SHP77 treated with DMSO at 0.1 percent for 48 hours (cell line): ENCODE measurements at places on chromosomes 4 and X.

DNA sequence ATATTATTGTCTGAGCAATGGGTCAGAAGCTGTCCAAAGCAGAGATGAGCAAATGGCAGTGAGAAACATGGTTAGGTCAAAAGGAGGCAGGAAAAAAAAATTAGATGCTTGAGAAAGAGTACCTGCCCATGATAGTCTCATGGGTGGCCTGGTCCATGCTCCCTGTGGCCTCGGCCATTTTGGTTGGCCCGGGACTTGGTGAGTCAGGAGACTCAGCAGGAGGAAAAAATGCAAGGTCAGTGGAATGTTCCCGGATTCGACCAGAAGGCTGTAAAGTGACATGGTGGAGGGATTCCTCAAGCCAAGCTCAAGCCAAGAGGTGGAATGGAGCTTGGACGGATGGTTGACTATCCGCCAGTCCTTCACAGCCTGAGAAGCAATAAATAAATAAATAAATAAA is 236.7 kb downstream of the ASMT start:
- no peak for DNase-seq

DNA sequence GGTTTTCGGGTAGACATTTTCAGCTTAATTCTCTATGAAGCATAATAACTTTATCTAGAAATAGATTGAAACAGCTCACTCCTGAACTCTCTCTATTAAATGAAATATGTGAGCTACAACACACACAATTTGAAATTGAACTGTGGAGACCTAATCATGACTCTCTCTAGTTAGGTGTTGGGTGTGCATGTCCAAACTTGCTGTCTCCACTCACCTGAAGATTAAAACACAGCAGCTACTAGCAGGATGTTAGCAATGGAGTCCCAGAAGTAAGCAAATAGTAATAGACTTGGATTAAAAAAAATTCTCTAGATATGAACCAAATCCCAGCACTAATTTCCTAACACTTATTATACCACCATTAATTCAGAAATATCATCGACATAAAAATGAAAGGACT is 173.1 kb downstream of the FSTL5 start:
- DNase-seq = no peak

GRCh38 chr4:121977251-121978171 is 25.7 kb upstream of the TRPC3 start:
- DNase-seq = no peak

DNA sequence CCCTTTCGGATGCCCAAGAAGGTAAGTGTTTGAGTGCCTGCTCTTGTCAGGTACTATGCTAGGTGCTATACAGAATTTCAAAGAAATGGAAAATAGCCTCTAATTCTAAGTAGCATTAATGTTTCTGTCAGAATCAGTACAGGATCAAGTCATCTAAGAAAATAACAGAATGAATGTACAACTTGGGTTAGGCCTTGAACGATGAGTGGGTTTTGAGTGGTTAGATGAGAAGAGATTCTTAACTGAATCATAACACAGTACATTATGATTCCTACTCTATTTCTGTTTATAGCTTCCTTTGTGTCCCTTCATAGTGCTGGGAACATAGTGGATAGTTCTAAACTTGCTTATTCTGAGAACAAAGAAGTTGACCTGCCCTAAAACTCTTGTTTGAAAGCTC is 253.9 kb downstream of the GLUD2 start:
- DNase-seq = no peak

GRCh38 chr4:174657472-174657871 is 135.2 kb upstream of the HPGD start:
- no peak for DNase-seq

GRCh38 chr4:4868040-4868757 is 8.7 kb downstream of the MSX1 start:
- DNase-seq = no peak

- DNase-seq = no peak
These were observed 104.5 kb downstream of the SHISA3 start for GRCh38 chr4:42501624-42502401.

- DNase-seq = no peak
These were observed 273.7 kb upstream of the TECRL start for GRCh38 chr4:64682946-64683345.

GRCh38 chr4:161320377-161320776 is 843.4 kb downstream of the FSTL5 start:
- no peak for DNase-seq

DNA sequence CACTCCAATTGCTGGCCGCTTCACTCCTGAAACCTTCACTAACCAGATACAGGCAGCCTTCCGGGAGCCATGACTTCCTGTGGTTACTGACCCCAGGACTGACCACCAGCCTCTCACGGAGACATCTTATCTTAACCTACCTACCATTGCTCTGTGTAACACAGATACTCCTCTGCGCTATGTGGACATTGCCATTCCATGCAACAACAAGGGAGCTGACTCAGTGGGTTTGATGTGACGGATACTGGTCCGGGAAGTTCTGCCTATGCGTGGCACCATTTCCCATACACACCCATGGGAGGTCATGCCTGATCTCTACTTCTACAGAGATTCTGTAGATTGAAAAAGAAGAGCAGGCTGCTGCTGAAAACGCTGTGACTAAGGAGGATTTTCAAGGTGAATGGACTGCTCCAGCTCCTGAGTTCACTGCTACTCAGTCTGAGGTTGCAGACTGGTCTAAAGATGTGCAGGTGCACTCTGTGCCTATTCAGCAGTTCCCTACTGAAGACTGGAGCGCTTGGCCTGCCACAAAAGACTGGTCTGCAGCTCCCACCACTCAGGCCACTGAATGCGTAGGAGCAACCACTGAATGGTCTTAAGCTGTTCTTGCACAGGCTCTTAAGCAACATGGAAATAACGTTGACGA is 35.8 kb upstream of the PRDM8 start:
- DNase-seq = no peak

DNA sequence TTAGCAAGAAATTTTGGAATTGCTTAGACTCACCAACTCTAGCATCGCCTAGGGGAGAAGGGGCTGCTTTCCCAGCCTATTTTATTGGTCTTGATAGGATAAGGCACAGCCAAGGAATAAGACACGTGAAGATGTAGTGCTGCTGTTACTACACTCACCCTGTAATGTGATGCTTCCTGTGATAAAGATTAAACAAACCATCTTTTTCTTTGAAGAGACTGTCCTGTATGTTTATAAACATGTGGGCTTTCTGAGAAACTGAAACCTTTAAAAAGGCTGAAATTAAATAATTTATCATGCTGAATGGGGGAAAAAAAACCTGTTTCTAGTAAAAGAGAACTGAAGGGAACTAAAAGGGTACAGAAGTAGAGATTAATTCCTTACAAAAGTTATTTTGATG is 13.2 kb downstream of the TAPT1 start:
- no peak for DNase-seq

DNA sequence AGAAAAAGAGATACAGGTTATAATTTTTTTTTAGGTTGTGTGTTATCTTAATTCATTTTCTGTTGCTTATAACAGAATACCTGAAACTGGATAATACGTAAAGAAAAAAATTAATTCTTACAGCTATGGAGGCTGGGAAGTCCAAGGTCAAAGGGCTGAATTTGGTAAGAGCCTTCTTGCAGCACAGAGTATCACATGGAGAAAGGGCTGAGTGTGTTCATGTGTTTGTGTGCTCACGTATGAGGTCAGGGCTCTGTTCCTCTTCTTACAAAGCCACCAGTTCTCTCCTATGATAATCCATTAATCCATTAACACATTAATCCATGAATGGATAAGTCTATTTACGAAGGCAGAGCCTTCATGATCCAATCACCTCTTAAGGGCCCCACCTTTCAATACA is 8.6 kb upstream of the RAB28 start:
- DNase-seq = no peak

GRCh38 chrX:67700602-67701001 is 156.8 kb downstream of the AR start:
- no peak for DNase-seq

GRCh38 chr4:7186031-7186430 is 6.3 kb upstream of the SORCS2 start:
- DNase-seq = no peak
